Hypothalamus (tissue), 51 donors: ENCODE measurements at places on chromosomes 12 and 14.

GRCh38 chr12:32776258-32776657 is 20.6 kb upstream of the YARS2 start:
- no peak for DNase-seq

DNA sequence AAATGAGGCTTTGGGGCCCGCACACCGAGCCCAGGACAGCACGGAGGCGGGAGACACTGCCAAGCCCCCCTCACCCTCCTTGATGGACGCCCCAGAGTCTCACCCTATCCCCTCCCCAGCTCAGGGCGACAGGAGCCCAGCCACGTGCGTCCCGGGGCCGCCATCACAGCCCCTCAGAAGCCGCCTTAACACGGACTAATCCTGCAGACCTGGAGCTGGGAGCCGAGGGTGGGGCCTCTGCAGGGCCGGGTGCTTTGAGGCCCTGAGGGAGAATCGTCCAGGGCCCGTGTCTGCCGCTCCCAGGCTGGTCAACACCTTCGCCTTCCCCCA is 79.7 kb upstream of the FBRSL1 start:
- no peak for DNase-seq

DNA sequence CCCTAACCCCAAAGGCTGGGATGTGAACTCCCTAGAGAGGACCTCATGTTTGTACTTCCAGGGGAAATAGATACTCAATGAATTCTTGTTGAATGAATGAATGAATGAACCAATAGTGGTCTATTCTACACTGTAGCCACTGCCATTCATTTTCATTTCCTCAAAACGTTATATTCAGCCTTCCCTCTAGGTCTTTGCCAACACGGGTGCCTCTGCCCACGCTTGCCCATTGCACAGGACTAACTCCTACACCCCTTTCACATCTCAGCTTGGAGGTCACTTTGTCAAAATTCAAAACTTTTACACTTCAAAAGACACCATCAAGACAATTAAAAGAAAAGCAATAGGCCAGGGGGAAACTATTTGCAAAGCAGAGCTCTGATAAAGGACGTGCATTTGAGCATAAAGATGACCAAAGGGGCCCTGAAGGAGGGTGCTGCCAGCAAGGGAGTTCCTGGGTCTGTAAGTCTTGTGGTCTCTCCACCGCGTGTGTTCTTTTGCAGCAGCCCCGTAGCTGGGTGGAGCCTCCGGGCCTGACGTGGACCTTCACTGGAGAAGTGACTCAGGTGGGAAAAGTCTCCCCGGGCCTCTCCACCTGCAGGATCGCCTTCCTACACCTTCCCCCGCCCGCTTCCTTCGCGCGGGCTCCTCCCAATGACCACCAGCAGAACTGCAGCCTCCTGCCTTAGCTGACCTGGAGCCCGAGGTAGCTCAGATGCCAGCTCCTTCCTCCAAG is 31.5 kb downstream of the TMEM63C start:
- no peak for DNase-seq

DNA sequence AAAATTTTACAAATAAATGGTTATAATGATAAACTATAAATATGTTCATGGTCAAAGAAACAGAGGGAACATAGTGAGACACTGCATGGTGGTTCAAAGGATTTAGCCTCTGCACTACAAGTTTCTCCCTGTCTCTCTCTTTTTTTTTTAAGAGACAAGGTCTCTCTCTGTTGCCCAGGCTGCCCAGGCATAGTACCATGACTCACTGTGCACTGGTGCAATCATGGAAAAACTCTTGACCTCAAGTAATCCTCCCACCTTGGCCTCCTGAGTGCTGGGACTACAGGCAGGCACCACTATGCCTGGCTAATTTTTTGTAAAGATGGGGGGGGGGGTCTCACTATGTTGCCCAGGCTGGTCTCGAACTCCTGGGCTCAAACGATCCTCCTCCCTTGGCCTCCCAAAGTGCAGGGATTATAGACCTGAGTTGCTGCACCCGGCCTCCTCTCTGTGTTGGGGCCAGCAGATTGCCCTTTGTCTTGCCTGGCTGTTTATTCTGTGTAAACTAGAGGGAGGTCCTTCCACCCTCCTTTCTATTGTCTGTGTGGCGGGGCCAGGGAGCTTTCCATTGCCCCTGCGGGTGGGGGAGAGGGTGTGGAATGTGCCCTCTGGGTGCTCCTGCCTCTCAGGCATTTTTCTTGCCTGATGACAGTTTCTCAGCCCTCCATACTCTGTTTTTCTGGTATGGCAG is 22.1 kb downstream of the MTHFD1 start:
- no peak for DNase-seq

- DNase-seq = no peak
These were observed 298.1 kb downstream of the VRK1 start for GRCh38 chr14:97095269-97095668.
